ENCODE measurements at places on chromosomes 1 and 21.

DNA sequence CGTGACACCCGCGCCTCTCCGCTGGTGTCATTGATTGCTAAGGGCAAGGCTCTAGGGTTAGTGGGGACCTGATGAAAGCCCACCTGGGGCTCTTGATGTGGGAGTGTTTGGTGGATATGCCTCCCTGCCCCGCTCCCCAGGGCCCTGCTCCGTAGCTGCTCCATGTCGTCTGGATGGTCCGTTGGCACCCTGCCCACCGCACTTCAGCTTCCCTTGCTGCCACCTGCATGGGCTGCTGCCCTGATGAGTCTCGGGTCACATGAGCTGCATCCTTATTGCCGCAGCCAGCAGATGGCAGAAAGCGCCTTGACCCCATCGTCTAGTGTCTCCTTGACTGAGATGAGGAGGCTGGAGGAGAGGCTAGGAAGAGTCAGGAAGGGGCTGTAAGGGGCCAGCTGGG is 439.4 kb downstream of the CAMTA1 start:
- no peak for DNase-seq

GRCh38 chr1:154446789-154447188 is 41.6 kb downstream of the IL6R start:
- DNase-seq, result no peak

GRCh38 chr1:41902159-41902577 is 16.6 kb downstream of the HIVEP3 start:
- no peak for DNase-seq

DNA sequence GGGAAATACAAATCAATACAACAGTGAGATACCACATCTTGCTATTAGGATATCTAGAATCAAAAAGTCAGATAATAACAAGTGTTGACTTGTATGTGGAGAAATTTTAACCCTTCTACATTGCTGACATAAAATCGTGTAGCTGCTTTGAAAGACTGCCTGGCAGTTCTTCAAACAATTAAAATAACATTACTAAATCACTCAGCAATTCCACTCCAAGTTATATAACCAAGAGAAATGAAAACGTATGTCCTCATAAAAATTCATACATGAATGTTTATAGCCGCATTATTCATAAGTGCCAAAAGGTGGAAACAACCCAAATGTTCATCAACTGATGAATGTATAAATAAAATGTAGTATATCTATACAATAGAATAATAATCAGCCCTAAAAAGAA is 164.6 kb downstream of the RASAL2 start:
- no peak for DNase-seq

DNA sequence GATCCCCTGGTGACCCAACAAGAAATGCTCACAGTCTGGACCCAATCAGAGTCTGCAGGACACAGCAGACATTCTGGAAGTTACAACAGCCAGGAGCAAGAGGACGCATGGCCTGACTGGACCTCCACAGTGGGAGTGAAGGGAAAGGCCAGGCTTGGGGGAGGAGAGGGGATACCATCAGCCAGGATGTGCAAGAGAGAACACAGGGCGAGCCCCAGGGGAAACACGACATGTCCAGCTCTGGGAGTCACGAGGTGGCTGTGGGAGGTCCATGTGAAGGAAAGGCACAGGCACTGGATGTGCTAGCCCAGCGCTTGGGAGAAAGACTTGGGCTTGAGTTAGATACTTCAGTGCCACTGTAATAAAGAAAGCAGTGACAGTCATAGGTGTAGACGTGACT is 87.3 kb downstream of the HSF2BP start:
- no peak for DNase-seq

Data from activated naive CD4-positive, alpha-beta T cell treated with anti-CD3 and anti-CD28 coated beads, Interleukin-2, amount 50 U/mL, for 16 hours (primary cell).